ENCODE measurements at places on chromosomes 12 and 14. TPM values are rescaled to one million over a fixed set of nuclear protein-coding genes. Genes with fewer than 3 reads are reported as not detected.
A peak's percentile ranks its signal among the peaks of the same experiment; 100 is the strongest.

NFATC4 gene
- total RNA-seq: 0.11 TPM

MANSC4 gene
- total RNA-seq: not detected

INSM2 gene
- total RNA-seq: not detected

DNA sequence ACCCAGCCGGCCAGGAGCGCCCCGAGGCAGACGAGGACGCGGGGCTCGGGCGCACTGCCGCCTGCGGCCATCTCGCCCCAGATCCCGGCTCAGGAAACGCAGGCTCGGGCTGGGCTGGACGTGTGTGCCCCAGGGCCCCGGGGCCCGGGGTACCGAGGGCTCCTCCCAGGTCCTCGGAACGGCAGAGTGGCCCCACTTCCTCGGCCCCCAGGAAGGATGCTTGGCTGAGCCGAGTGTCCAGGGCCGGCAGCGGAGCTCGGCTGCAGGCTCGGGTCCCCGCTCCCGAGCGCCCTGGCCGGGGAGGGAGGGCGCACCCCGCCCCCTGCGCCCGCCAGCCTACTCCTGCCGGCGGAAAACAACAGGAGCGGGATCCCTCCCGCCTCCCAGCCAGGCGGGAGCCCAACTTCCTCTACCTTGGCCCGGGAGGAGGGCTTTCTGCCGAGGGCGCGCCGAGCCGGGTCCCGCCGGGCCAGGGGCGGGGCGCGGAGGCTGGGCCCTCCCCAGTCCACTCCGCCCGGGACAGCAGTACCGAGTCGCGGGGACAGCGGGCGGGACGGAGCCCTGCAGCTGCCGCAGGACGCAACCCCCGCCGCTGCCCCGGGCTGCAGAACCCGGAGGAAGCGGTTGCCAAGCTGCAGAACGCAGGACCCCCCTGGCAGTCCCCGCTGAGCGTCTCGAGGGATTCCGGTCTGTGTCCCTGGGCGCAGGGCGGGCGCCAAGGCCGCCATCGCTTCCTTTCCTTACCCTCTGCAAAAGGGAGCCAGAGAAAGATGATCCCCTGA is at the start of gene VSIG10:
Gene VSIG10 (minus strand): TSS at position 411 of the 782 bp plus-strand sequence. CDS start 340 bp downstream, at position 71.
- peaks cover 19% of the 10 kb centered on the region for H3K27me3 ChIP-seq
- DNase-seq: peak; percentile 35
- H3K27ac ChIP-seq: no peak within 1 kb of the TSS

DNA sequence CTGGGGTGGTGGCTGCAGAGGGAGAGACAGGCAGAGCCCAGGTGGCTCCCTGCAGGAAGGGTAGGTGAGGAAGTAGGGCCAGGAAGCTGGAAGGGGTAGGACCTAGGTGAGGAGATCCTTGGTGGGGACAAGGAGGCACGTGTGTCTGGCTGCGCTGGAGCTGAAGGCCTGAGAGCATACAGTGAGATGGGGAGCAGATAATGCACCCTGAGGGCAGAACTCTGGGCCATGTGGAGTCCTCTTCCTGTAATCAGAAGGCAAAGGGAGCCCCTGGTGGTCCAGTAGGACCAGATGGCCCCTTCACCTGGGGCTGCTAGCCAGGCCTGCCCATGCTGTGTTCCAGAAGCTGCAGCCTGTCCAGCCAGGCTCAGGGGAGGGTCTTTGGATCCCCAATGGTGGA is 15.3 kb upstream of the KRT80 start:
- H3K36me3 ChIP-seq: no peaks in the 10 kb centered on the region
- no peak overlapping the region for H3K4me3 ChIP-seq
- no peak overlapping the region for H3K27ac ChIP-seq
- DNase-seq: no peak

GRCh38 chr14:98368221-98368620 is 903.8 kb downstream of the BCL11B start:
- no peaks in the 10 kb centered on the region for H3K36me3 ChIP-seq
- no peaks in the 10 kb centered on the region for H3K27me3 ChIP-seq
- peaks cover 18% of the 10 kb centered on the region for H3K4me1 ChIP-seq
- H3K4me3 ChIP-seq: no peak overlapping the region
- no peak overlapping the region for H3K27ac ChIP-seq

- DNase-seq: no peak
- no peak within 1 kb of the TSS for H3K27ac ChIP-seq
- peaks cover 67% of the 10 kb centered on the region for H3K27me3 ChIP-seq
- no peak within 1 kb of the TSS for H3K4me3 ChIP-seq
- H3K4me1 ChIP-seq: peaks cover 8% of the 10 kb centered on the region
These were observed at the start of gene LHX5 for GRCh38 chr12:113471619-113472171. Gene LHX5, minus strand, starts transcription at chr12:113471871. Its CDS starts 373 bp downstream, at chr12:113471498.

DNA sequence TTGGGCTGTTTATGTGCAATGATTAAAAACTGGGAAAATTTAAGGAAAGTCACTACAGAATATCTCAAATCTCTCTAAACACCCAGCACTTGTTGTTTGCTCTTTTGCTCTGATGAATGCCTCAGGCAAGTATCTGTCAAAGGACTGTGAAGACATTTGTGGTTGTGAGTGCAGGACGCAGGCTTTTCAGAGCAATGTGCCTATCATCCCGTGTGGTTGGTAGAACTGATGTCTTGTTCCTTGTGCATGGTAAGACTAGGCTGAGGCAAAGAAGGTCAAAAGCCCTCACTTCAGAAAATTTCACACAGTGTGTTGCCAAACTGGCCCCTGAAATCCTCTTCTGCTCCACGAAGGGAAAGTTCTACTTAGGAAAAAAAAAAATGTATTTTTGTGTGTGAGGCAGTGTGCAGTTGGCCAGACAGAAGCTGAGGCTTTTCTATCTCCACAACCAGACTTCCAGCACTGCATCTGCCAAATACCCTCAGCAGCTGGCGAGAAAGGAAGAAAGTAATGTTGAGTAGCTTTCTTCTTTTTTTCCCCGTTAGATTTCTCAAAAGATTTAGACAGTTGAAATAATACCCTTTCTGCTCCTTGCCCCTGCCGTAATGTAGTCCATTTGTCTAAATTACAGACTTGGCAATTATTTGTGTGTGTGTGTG is 1103.1 kb downstream of the VRK1 start:
- H3K36me3 ChIP-seq: no peaks in the 10 kb centered on the region
- H3K27me3 ChIP-seq: no peaks in the 10 kb centered on the region
- H3K4me1 ChIP-seq: no peaks in the 10 kb centered on the region
- no peak overlapping the region for H3K27ac ChIP-seq
- no peak overlapping the region for H3K4me3 ChIP-seq

GRCh38 chr14:69038455-69039287 is 59.6 kb upstream of the ACTN1 start:
- no peaks in the 10 kb centered on the region for H3K36me3 ChIP-seq
- DNase-seq: no peak

GRCh38 chr12:89475203-89475990 is 49.2 kb downstream of the GALNT4 start:
- H3K27ac ChIP-seq: no peak overlapping the region
- no peaks in the 10 kb centered on the region for H3K27me3 ChIP-seq
- DNase-seq: no peak

DNA sequence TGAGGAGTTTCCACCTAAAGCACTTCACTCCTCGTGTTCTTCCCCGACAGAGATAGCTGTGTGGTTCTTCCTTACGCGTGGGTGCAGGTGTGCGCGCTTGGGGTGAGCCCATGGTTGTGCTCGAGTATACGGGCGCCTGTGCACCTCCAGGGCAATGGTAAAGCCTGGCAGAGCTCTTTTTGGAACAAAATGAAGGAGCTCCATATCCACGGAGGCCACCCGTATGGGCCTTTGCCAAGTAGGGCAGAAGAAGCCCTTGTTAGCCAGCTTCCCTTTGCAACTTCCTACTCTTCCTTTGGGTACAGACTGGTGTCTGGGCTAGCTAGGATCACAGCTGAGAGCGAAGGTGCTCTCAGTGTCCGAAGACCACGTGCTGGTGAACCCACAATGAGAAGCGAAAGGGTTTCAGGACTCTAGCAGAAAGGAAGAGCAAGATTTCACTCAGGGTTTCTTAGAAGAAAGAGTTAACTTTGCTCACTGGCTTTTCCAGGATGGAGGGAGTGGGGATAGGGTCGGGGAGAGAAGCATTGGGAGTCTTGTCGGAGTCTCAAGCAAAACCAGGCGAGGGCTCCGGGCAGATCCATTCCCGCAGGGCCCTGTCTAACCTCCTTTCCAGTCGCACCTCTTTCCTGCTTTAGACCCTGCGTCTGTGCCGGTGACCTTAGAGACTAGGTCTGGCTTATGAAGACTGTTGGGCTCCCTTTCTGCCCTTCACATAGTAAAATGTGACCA is 960 bp upstream of the LRFN5 start:
- H3K4me1 ChIP-seq: peaks cover 24% of the 10 kb centered on the region
- H3K27ac ChIP-seq: no peak overlapping the region
- H3K27me3 ChIP-seq: peaks cover 62% of the 10 kb centered on the region
- H3K36me3 ChIP-seq: no peaks in the 10 kb centered on the region
- H3K4me3 ChIP-seq: peak overlapping the region; percentile 45

DNA sequence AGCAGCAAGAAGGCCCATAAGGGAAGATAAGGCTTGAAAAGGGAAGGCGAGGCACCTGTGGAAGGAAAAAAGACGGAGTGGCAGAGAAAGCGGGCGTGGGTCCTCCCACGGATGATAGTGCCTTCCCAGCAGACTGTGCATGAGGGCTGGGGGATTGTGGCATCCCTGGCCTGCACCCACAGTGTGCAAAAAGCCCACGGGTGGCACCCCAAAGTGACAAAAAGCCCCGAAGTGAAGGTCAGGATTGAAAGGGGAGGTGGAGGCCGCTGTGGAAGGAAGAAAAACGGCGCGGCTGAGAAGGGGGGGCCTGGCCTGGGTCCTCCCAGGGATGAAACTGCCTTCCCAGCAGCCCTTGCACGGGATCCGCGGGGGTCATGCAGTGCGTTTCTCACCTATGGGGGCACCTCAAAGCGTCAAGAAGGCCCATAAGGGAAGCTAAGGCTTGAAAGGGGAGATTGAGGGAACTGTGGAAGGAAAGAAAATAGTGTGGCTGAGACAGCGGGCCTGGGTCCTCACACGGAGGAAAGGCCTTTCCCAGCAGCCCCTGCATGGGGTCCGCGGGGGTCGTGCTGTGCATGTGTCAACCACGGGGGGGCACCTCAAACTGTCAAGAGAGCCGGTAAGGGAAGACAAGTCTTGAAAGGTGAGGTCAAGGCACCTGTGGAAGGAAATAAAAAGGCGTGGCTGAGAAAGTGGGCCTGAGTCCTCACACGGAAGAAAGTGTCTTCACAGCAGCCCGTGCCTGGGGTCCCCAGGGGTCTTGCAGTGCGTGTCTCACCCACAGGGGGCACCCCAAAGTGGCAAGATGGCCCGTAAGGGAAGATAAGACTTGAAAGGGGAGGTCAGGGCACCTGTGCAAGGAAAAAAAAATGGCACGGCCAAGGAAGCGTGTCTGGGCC is 274.1 kb downstream of the ALG10 start:
- DNase-seq: no peak
- no peak overlapping the region for H3K27ac ChIP-seq
- H3K4me1 ChIP-seq: no peaks in the 10 kb centered on the region
- H3K27me3 ChIP-seq: no peaks in the 10 kb centered on the region

DNA sequence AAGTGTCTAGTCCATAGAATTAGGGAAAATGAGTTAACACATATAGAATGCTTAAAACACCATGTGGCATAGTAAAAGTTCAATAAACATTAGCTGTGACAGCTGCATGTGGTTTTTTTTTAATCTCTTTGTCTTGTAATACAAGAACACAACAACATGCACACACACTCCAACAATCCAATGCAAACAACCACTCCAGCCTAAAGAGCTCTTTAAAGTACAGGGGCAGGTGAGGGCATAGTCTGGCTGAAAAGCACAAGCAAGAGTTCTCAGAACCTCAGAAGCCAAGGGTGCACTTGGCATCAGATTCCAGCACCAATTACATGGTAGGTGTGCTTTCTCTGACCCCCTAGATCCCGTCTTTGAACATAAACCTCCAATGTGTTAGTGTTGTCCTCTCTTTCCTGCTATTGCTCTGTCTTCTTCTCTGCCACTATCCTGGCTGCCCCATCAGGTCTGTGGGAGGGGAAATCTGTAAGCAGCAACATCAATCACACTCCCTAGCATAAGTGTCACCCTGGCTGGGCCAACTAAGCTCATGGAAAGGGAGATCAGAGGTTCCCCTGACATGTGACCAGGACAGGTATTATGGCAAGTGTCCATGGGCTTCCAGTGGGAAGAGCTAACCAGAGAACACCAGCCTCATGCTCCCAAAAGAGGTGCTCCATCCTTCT is 91.0 kb downstream of the SLC8A3 start:
- no peak overlapping the region for H3K4me3 ChIP-seq
- H3K36me3 ChIP-seq: no peaks in the 10 kb centered on the region
- no peaks in the 10 kb centered on the region for H3K4me1 ChIP-seq

DNA sequence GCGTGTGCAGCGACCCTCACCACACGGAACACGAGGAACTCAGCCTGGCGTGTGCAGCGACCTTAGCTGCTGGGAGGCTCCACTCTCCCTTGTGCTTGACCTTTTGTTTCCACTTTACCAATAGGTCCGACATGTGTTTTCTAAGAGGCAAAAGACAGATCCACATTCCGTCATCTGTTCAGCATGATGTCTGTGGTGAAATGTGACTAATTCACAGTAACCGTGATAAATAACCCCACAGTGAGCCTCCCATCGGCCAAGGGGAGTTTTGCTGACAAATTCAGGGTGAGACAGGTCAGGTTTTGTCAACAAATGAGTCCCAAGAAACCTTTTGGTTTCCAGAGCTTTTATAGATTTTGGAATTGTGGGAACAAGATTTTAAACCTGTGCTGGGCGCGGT is 55.9 kb downstream of the MOK start:
- H3K27ac ChIP-seq: no peak overlapping the region
- no peaks in the 10 kb centered on the region for H3K36me3 ChIP-seq
- no peaks in the 10 kb centered on the region for H3K4me1 ChIP-seq
- no peak for DNase-seq
- no peaks in the 10 kb centered on the region for H3K27me3 ChIP-seq
- H3K4me3 ChIP-seq: no peak overlapping the region

DNA sequence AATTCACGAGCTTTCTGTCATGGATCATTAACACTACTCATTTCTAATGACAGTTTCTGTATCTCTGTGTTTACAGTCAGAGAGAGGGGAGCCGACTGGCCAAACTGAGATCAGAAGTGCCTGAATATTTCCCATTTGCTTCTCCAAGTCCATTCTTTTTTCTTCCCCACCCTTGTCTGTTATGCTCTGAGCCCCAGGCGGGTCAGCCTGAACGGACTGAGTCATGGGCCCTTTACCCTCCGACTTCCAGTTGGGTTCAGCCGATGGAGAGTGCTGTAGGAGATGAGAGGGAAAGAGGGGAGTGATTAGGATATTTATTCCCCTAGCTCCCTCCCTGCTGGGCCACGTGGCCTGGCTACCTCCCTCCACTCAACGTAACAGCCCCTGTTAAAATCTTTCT is 104.7 kb downstream of the PAH start:
- no peak for DNase-seq
- H3K27me3 ChIP-seq: peaks cover 8% of the 10 kb centered on the region
- H3K36me3 ChIP-seq: no peaks in the 10 kb centered on the region
- no peak overlapping the region for H3K27ac ChIP-seq
- no peaks in the 10 kb centered on the region for H3K4me1 ChIP-seq

GRCh38 chr12:107131832-107132616 is 38.7 kb upstream of the CRY1 start:
- no peaks in the 10 kb centered on the region for H3K4me1 ChIP-seq
- DNase-seq: peak; percentile 10
- H3K36me3 ChIP-seq: no peaks in the 10 kb centered on the region
- H3K27me3 ChIP-seq: no peaks in the 10 kb centered on the region
- no peak overlapping the region for H3K27ac ChIP-seq
- H3K4me3 ChIP-seq: no peak overlapping the region

GRCh38 chr14:95281560-95282176 is 38.0 kb downstream of the CLMN start:
- no peak overlapping the region for H3K4me3 ChIP-seq
- H3K36me3 ChIP-seq: no peaks in the 10 kb centered on the region
- H3K27ac ChIP-seq: no peak overlapping the region
- H3K27me3 ChIP-seq: no peaks in the 10 kb centered on the region

All from activated CD4-positive, alpha-beta T cell treated with anti-CD3 and anti-CD28 coated beads for 36 hours (primary cell).